ENCODE measurements at places on chromosomes 12 and 14. TPM values are rescaled to one million over a fixed set of nuclear protein-coding genes. Genes with fewer than 3 reads are reported as not detected.

Gene PRKD1
- polyA plus RNA-seq: 32.5 TPM

Gene KRT80
- polyA plus RNA-seq: 0.76 TPM

Gene TMEM52B
- polyA plus RNA-seq: 186 TPM

Gene BICDL1
- polyA plus RNA-seq: 36.2 TPM

Gene EIF2S3B
- polyA plus RNA-seq: 8.7 TPM

Gene EXOC5
- polyA plus RNA-seq: 65.3 TPM

- no peak for DNase-seq
These were observed 146.1 kb downstream of the TGFB3 start for GRCh38 chr14:75835737-75836136.

GRCh38 chr14:54906075-54906474, 3.4 kb upstream of the GCH1 start:
- DNase-seq: no peak

DNA sequence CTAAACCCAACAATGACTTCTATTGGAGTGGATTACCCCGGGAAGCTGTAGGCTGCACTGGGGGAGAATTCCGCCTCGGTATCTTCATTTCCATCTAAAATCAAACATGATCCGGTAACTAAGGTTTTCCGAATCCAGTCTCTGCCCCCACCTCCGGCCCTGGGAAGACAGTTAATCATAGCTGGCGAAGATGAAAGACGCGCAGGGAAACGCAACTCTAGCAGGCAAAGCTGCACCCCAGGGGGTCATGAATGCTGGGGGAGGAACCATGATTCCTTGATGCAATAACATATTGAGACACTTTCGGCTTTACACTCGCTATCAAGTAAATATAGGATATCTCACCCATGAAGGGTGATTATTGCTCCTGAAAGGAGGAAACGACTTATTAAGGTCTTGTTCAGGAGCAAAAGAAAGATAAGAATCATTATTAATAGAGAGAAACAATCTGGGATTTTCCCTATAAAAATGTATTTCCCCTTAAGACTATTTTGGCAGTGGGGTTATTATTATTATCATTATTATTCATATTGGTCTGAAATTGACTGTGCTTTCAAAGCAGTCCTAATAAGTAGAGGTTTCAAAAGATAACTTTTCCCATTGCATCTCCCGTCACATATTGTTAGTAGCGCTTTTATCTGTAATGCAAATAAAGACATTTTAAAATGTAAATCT, 614.9 kb downstream of the VRK1 start:
- DNase-seq: no peak

DNA sequence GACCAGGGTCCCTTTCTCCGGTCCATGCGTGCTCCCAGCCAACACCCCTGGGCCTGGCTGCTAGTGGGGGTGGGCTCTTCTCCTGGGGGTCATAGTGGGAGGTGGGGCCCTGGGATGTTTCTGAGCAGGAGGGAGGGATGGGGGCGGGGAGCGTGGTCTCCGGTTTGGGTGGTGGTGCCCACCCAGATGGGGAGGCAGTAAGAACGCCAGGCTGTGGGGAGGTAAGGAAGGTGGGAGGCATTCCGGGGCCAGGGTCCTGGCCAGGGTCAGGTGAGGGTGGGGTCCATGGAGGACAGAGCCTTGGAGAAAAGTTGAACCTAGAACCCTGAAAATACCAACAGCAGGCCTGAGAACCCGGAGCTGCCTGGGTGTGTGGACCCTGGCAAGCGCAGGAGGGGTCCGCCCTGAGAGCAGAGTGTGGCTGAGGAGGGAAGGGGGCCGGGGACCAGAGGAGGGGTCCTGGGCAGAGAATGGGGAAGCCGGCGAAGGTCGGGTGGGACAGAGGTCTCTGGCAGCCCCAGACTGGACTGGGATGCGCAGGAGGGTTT, 5.7 kb downstream of the CRIP2 start:
- no peak for DNase-seq

DNA sequence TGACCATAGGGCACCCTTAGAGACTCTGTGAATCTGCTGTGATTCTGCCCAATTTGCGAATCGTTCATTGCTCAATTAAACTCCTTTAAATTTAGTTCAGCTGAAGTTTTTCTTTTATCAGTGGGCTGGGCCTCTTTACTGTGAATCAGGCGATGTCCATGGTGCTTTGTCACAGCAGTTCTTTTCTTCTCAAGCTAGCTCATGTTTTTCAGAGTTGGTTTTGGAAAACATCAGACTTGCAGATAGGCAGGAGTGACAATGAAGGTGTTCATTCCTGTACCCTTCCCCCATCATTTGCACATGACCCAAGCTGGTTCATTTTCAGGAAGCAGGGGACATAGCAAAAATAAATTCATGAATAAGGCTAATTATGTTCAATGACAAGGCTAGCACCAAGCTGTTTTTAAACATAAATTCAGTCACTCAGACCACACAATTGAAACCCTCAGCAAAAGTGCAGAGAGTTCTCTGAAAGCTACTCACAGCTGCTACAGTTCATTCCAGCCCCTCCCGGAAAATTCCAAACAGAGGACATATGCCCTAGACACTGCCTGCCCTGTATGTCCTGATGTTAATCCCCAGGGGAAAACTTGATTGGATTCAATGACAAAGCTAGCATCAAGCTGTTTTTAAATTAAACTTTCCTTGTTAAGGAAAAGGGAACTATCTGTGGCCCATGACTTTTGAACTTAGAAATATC, 383.3 kb downstream of the C12orf75 start:
- DNase-seq: peak; percentile 36

GRCh38 chr12:40263616-40264409, 39.0 kb downstream of the LRRK2 start:
- no peak for DNase-seq

- DNase-seq: no peak
These were observed 17.7 kb upstream of the TEAD4 start for GRCh38 chr12:2941524-2941923.

- no peak for DNase-seq
These were observed 52.4 kb upstream of the STON2 start for GRCh38 chr14:81452341-81453133.

DNA sequence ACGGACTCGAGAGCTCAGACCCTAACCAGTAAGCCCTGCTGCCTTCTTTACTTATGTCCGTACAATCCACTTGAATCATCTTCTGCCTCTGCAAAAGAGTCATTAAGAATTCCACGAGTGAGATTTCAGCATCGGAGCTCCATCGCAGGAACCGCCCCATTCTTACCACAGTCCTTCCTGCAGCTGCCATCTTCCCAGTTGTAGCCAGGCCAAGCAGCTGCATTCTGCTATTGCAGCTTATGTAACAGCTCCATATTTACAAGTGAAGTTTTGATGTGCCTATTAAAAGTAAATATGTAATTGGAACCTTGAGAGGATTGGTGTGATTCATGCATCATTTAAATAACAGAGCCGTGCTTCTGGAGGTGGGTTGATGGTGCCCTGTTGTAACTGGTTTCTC, 157.4 kb downstream of the KICS2 start:
- no peak for DNase-seq

DNA sequence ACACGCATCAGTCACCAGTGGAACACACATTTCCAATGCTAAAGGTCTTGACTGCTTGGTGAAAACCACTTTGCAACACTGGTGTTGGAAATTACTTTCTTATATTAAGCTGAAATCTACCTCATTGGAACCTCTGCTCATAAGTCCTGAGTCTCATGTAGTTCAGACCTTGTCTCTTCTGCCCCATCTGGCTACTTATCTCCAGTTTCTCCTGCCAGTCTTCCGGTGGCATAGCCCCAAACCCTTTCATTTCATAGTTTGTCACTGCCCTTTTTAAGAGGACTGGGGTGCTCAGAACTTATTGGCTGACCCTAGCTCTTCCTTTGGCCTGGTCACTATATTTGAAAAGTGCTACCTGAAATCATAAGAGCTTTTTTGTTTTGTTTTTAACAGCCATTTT, 43.7 kb downstream of the HELB start:
- DNase-seq: no peak

DNA sequence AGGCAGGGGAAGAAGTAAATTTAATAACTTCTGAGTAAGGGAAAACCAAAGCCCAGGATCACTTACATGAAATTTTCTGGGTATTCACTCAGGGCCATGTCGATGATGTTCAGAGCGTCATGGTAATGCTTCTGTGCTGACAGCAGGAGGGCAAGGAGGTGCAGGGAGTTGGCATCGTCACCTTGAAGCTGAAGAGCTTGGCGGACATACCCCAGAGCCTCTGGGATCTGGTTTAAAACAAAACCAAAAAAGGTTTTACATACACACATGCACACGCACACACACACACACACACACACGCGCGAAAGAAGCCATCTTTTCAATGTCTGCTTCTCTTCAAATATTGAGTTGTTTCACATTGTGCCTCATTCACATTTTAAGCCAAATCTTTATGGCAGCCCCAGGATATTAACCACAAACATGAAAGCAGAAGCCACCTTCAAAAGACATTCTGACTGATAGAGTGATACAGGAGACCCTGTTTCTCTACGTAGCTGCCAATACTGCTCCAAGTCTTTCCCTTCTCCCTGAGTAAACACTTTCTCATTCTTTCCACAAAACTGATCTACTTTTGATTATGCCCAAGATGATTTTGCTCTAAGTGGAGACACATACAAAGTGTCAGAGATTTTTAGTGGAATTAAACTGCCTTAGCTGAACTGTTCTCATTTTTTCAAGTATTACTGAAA, 172.1 kb downstream of the TTC7B start:
- DNase-seq: no peak

- DNase-seq: no peak
These were observed 450.0 kb upstream of the FAR2 start for GRCh38 chr12:28699029-28699428.

GRCh38 chr14:99129211-99129696, 142.7 kb downstream of the BCL11B start:
- no peak for DNase-seq

- no peak for DNase-seq
These were observed 17.1 kb upstream of the EMP1 start for GRCh38 chr12:13179211-13180074.

DNA sequence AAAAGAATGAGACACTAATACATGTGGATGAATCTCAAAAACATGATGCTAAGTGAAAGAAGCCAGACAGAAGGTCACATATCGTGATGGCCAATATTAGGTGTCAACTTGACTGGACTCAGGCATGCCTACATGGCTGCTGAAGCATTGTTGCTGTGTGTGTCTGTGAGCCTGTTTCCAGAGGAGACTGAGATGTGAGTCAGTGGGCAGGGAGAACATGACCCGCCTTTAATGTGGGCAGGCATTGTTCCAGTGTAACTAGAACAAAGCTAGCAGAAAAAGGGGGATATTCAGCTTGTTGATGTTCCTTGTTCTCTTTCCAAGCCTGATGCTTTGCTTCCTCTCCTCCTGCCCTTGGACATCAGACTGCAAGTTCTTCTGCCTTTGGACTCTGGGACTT, 47.6 kb downstream of the DCAF5 start:
- DNase-seq: no peak

- peak; percentile 18 for DNase-seq
These were observed 122.0 kb downstream of the TMEM117 start for GRCh38 chr12:43957732-43958372.

Measured in right renal cortex interstitium (tissue), 3 donors.